Stimulated activated CD4-positive, alpha-beta T cell treated with anti-CD3 and anti-CD28 coated beads, Interleukin-2, amount 100 ng/mL, for 4 hours (primary cell): ENCODE measurements at places on chromosomes 11 and 22.

DNA sequence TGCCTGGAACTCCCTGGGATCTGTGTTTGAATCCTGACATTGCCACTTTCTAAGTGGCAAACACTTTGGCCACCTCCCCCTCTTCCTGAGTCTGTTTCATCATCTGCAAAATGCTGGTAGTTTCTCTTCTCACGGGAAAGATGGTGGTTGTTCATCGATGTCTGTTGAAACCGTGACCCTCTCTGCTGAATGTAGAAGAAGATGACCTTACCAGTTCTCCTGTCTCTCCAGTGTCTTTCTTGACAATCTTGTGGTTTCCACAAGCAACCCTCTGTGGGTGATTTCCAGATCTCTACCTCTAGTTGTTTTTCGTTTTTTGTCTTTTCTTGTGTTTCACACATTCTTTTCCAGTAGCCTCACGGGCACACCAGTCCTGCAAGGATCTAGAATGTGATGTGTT lies 27.5 kb downstream of the ZBTB16 start:
- DNase-seq, result no peak

DNA sequence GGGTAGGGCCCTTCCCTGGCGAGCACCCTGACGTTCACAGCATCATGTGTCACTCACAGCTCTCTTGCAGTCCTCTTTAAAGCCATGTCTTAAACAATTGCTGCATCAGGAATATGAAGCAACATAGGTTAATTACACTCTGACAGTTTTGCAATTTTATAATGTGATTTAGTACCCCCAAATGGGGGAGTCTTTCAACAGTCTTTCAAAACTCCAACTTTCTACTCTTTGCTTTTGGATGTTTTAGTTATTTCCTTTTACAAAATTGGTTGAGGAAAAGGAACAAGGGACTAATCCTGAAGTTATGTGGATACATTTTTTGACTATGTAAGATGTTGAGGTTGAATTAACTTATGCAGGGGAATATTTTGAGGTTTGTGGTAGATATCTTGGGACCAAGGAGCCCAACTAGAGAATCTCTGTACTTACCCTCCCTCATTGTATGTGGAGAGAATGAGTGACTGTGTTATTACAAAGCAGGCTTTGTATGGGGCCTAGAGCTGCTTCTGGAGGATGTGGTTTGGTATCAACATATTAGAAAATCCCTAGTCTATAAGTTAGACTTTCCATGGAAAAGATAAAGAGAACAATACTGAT lies at the start of gene MMP8:
Gene MMP8, minus strand, starts transcription at position 51 of the 597 bp plus-strand sequence. CDS start 99 bp downstream, outside the sequence.
- DNase-seq, result no peak

- no peak for DNase-seq
Measured at GRCh38 chr11:115996808-115997188, 492.6 kb upstream of the CADM1 start.

- no peak for DNase-seq
Measured at GRCh38 chr11:17415523-17416104, 27.2 kb upstream of the KCNJ11 start.

DNA sequence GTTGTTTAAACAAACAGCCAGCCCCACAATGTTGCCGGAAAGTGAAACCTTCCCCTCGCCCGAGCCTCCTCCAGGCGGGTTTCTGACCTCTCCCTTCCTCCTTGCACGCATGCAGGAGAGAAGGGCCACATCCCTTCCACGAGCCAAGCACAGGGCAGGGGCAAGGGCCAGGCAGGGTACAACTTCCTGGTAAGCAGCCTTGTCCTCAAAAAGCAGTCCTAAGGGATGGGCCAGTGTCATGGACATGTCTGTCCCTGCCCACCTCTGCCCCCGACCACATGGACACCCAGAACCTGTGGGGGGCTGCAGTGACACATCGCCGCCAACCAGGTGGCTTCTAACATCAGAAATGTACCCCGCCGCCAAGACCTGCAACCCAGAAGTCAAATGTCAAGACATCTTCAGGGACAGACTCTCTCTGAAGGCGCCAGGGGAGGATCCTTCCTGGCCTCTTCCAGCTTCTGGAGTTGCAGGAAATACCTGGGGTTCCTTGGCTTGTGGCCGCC lies 145.3 kb downstream of the CRYBB2 start:
- no peak for DNase-seq

DNA sequence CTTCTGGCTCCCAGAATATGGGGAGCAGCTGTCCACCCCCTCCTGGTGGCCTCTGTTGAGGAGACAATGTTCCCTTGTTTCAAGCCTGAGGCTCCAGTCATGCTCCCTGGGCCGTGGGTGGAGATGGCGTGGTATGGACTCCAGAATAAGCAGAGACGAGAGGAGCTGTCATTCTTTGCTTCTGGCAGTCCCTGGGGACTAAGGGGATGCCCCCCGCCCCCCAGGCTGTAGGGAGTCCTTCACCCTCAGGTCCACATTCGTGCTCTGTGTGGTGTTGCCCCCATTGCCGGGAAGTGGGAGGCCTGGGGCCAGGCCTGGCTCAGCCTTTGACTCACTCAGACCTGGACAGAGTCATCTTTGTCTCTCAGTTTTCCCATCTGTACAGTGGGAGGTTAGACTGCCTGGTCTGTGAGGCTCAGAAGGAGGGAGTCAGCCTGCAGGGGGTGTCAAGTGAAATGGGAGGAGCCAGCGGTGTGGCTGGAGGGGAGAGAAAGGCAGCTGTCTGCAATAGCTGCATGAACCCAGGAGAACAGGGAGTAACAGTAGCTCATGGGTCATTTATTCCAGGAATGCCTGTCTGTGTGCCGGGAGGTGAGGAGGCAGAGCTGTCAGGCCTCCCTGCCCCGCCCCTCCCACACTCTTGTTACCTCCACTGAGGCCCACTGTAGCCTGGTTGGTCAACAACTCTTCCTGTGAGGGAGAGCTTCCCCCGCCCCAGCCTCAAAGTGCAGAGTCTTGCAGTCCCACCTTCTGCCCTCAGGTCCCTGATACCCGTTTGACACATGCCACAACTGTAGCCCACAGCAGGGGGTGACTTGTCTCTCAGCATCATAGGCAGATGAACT lies 6.3 kb downstream of the ARHGEF17 start:
- DNase-seq, result no peak

DNA sequence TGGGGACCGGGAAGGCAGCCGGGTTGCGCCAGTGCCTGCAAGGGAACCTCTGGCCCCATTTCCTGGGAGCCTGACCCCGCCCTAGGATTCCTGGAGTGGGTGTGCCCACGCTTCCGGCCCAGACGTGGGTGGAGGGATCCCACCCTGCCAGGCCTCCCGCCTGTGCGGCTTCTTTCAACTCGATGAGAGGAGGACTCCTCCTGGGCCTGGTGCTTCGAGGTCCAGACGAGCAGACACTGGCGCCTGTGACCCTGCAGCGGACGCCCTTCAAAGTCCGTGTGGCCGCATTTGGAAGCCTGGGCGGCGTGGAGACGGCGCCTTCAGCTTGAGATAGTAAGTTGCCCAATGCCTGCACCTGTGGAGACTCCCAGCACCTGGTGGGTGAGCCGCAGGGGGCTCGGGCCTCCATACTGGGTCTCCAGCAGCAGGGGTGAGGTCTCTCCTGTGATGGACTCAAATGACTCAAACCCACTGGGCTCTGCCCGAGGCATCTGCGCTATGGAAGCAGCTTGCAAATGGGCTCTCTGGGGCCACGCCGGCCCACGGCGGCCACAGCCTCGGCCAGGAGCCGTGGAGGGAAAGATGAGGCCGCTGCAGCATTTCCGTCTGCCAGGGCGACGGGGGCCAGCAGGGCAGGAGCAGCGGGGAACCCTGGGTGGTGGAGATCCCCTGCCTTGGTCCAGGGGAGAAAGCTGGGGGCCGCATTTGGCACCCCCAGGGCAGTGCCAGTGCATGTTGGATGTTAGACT lies 64.3 kb upstream of the PPARA start:
- DNase-seq, result no peak

DNA sequence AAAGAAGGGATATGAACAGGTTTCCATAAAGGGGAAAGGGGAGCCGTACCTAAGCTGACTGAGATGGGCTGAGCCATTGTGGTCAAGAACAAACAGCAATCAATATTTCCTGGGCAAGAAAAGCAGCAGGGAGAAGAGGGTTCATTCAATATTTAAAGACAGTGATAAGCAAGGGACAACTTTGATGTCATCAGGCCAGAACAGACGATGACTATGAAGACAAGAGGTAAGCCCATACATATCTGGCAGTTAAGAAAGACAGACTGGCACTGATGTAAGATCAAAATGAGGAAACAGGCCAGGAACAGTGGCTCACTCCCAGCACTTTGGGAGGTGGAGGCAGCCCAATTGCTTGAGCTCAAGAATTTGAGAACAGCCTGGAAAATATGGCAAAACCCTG lies 2.4 kb downstream of the OR5A2 start:
- DNase-seq, result no peak

DNA sequence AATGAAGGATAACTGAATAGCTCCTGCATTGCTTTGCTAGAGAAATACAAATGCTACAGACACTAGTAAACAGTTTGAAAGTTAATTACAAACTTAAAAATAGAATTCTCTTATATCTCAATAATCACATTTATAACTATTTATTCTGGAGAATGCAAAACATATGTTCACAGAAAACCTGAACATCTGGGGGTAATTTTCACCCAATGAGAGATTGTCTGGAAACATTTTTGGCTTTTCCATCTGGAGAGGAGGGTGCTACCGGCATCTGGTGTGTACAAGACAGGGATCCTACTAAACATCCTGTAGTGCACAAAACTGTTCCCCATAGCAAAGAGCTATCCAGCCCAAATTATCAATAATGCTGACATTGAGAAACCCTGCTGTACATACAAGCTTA lies 378.4 kb upstream of the CHORDC1 start:
- DNase-seq, result no peak

- DNase-seq, result no peak
Measured at GRCh38 chr11:16028419-16028818, 327.9 kb downstream of the SOX6 start.

DNA sequence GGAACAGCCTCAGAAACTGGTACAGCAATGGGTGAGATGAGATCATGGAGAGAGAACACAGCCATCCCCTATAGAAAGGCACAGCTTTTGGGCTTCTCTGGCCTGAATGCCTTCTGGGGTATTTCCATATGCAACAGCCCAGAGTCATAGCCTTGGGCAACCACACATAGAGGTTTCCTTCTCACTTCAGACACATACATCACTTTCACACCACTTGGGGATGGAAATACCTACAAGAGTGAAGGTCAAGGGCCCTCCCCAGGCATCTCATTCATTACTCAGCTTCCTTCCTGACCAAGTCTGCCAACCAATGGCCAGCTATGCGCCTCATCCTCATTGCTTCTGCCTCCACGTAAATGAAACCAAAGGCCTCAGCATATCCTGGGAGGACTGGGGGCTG lies 17.7 kb upstream of the OLFML1 start:
- DNase-seq, result no peak

- no peak for DNase-seq
Measured at GRCh38 chr11:60989093-60989650, 17.7 kb downstream of the CD6 start.

- no peak for DNase-seq
Measured at GRCh38 chr11:44133335-44133946, 38.0 kb downstream of the EXT2 start.

GRCh38 chr22:25114369-25115362 lies 85.0 kb upstream of the CRYBB3 start:
- DNase-seq, result no peak

DNA sequence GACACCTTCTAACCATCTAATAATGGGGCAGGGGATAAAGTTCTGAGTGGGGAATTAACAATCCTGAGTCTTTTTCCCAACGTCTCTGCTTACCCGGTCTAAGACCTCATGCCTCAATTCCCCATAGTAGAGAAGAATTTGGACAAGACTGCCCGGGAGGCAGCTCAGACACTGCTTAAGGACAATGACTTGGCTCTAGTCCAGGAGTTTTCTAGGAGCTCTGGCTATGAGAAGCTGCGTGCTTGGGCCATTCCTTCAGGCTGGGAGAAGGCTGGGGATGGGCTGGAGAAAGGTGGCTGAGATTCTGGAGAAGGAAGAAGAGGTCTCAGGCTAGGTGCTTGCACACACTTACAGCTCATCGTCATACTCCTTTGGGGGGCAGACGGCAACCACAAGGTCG lies 19.8 kb upstream of the ABCC8 start:
- no peak for DNase-seq

DNA sequence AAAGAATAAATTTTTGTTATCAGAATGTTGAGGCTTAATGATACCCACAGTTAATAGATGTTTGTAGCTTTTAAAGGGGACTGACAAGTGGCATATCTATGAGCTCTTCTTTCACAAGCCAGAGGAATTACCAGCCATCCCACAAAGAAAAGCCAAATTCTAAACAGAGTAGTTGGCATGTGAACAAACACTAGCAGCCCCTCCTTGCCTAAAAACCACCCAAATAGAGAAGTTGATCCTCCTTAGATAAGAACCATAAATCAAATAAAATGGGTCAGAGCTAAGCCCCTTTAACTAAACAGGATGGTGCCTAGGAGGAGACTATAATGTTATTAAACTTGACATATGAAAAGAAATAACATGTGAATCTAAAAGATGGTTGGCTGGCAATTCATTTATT lies 11.4 kb downstream of the LPXN start:
- DNase-seq, result no peak

- no peak for DNase-seq
Measured at GRCh38 chr11:11989774-11990744, 18.4 kb downstream of the DKK3 start.

GRCh38 chr11:134807997-134808396 lies 396.0 kb upstream of the B3GAT1 start:
- DNase-seq, result no peak

- DNase-seq, result no peak
Measured at GRCh38 chr22:32701034-32701433, 100.5 kb upstream of the TIMP3 start.

GRCh38 chr11:31415435-31415834 lies 45.8 kb downstream of the DNAJC24 start:
- no peak for DNase-seq

DNA sequence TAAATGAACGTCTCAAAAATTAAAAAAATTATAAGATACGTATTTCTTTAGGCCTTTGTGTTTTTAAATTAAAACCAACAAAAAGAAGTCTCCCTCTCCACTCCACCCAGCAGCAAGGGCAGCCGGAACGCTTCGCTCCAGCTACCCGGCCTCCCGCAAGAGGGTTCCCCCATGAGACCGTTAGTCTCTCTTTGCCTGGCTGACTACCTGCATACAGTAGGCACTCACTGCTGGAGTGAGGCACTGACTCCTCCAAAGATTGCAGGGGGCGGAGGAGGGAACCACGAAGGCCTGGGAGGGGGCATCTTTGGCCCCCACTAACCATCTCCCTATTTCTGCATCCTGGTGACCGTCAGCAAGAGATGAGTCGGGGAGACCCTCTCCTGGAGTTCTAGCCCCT lies 10.1 kb downstream of the CBX6 start:
- DNase-seq, result no peak

GRCh38 chr11:31974366-31975136 lies 116.3 kb upstream of the RCN1 start:
- DNase-seq, result no peak

GRCh38 chr22:23192558-23192957 lies 12.2 kb downstream of the BCR start:
- DNase-seq, result no peak

- no peak for DNase-seq
Measured at GRCh38 chr11:18792827-18793226, 1.2 kb upstream of the PTPN5 start.

GRCh38 chr22:48702573-48703264 lies 1125.0 kb downstream of the BRD1 start:
- no peak for DNase-seq

GRCh38 chr22:46592390-46592872 lies 27.8 kb upstream of the GRAMD4 start:
- DNase-seq, result peak; percentile 28

GRCh38 chr11:47611348-47611794 lies 17.2 kb upstream of the C1QTNF4 start:
- no peak for DNase-seq
